SW 1271 (cell line): ENCODE measurements at places on chromosomes 16 and 17.

GRCh38 chr16:59634004-59634579, 900.0 kb upstream of the GOT2 start:
- no peak for DNase-seq

DNA sequence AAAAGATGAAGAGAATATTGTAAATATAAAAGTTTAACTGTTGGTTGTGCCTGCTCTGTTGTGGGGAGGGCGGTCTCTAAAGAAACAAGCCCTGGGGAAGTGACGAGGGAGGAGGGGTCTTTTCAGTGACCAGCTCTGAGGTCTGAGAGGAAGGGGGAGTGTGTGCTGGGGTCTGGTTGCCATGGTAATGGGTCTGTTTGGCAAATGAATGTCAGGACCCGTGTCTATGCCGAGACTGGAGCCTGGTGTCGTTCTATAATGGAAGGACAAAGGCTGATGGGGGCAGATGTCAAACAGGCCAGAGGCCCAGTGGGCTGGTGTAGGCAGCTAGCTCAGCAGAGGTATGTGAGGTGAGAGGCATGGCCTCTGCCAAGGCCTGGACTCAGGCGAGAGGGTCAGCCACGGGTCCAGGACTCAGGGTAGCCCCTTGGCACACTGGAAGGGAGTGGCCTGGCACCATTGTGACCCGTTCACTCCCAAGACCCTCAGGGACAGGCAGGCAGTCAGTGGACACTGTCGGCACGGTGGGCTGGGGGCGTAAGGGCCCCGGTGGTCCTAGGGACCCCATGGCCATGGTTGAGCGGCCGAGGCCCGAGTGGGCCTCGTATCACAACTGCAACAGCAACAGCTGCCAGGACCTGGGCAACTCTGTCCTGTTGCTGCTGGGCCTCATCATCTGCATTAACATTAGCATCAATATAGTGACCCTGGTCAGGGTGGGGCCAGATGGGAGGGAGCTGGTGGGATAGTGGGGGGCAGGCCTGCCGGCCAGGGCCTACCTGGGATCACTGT, at the start of gene SPEM1:
Gene SPEM1, plus strand, starts transcription at position 506 of the 792 bp plus-strand sequence. Its CDS starts 61 bp downstream, at position 567.
- no peak for DNase-seq

- DNase-seq, result no peak
These were observed 51.8 kb downstream of the PIMREG start for GRCh38 chr17:6496116-6496481.

DNA sequence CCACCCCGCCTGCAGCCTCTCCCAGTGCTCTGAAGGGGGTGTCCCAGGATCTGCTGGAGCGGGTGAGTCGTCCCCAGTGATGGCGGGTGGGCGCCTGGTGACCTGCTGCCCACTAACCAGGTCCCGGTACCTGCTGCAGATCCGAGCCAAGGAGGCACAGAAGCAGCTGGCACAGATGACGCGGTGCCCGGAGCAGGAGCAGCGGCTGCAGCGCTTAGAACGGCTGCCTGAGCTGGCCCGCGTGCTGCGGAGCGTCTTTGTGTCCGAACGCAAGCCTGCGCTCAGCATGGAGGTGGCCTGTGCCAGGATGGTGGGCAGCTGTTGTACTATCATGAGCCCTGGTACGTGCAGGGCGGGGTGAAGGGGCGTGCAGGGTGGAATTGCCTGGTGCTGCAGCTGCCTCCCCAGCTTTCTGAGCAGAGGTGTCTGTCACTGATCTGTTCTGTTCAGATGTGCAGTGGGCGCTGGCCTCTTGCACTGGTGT, 3.6 kb downstream of the CDT1 start:
- no peak for DNase-seq

DNA sequence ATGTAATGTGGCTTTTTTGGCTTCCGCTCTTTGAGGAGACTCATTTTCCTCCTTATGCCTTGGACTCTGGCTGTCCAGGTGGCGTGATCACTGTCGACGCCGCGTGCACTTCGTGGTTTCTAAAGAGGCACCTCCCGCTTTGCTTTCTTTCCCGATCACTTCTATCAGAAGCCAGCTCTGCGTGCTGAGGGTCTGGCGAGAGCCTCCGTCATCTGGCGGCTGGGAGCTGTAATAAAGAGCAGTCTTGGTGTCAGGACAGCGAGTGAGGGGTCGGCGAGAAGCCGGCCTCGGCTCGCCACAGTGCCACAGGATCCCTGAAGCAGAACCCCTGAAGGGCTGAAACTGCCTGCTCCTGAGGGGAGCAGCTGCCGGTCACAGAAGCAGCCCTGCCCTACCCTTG, 7.4 kb downstream of the ZNF750 start:
- no peak for DNase-seq

GRCh38 chr16:75160386-75160785, 12.1 kb downstream of the ZFP1 start:
- DNase-seq, result no peak

- DNase-seq, result no peak
These were observed 40.3 kb downstream of the FOXL1 start for GRCh38 chr16:86618431-86619238.

DNA sequence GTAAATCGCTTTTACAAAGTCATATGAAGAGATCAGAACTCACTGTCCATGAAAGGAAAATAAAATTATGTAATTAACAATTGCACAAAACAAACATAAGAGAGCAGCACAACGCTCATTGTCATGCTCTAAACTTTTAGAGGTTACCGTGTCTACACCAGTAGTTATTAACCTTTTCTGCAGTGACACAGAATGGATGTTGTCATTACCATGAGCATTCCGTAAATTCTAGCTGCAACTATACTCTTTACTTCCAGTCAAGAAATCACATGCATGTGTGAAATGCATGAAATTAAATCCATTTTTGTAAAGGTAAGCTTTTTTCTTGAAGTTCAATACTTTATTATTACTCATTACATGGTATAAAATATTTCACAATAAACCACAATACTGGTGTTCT, 38.2 kb downstream of the USP32 start:
- no peak for DNase-seq
